ENCODE measurements at places on chromosomes 7 and 10.

DNA sequence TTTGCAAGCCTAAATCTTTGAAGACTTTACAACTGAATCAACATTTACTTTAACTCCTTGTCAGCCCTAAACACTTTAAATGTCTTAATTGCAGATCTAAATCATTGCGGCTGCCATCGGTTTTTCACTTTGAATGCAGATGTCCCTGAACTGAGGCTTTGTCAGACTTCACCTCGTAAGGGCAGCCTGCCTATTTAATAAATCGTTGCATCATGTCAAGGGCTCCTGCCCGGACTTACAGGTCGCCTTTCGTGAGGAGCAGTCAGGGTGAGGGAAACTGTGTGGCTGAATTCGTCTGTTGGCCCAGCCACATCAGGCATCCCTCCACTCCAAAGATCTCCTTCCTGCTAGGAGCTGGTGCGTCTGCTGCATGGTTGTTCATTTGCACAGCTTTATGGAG, 368.2 kb upstream of the NPVF start:
- no peak for DNase-seq

DNA sequence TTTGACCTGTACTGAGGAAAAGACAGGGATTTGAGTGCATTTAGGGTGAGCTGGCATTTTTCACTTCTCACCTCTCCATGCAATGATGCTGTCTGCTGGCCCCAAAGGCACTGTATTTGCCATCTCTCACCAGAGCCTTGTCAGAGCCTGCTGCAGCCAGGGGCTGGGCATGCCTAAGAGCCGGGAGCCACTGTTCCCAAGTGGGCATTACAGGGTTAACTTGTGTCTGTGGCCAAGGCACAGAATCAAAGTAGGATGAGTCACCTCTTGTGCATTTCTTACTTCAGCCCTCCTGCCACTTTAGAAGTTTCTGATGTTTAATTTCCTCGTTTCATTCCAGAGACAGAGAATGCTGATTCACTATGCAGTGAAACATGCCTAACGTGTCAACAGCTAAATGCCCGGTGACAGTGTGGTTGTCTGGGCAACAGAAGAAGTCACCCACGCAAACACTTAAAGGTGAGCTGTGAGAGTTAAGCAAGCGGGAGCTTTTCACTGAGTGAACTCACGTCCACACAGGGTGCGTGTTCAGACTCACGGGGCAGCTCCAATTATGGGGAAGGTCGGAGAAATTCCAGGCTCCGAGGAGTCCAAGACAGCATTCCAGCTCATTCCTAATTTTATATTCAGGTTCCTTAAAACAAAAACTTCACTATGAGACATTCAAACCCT, 57.1 kb upstream of the IGFBP3 start:
- DNase-seq = no peak

- DNase-seq = no peak
These were observed 23.3 kb downstream of the INHBA start for GRCh38 chr7:41679566-41679965.

- no peak for DNase-seq
These were observed 1203.2 kb downstream of the SORCS3 start for GRCh38 chr10:105844241-105844640.

- DNase-seq = no peak
These were observed 285.6 kb downstream of the PRPF18 start for GRCh38 chr10:13872411-13872810.

GRCh38 chr10:129881641-129882040, 82.4 kb downstream of the EBF3 start:
- no peak for DNase-seq

GRCh38 chr10:118358327-118358726, 16.2 kb upstream of the FAM204A start:
- DNase-seq = no peak

DNA sequence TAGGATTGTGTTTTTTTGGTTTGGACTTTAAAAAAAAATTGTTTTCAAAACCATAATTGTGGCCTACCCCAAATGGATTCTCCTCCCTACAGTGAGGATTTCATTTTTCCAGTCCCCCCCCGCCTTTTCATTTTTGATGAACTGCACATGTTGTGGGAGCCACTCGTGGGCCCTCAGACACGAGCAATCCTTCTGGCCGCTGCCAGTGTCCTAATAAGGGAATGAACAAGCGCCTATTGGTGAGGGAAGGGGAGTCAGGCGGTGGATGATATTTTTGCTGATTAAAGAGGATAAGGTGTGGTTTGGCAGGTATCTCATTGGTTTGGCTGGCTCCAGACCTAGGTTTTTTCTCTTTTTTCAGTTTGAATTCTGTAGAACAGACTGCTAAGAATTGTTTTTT, 78.7 kb upstream of the AGBL3 start:
- no peak for DNase-seq

- DNase-seq = no peak
These were observed 380.0 kb downstream of the REEP3 start for GRCh38 chr10:63901228-63901627.

GRCh38 chr7:18798088-18798906, 302.7 kb downstream of the HDAC9 start:
- DNase-seq = no peak

GRCh38 chr7:140404565-140405065, 757 bp downstream of the RAB19 start:
- no peak for DNase-seq

DNA sequence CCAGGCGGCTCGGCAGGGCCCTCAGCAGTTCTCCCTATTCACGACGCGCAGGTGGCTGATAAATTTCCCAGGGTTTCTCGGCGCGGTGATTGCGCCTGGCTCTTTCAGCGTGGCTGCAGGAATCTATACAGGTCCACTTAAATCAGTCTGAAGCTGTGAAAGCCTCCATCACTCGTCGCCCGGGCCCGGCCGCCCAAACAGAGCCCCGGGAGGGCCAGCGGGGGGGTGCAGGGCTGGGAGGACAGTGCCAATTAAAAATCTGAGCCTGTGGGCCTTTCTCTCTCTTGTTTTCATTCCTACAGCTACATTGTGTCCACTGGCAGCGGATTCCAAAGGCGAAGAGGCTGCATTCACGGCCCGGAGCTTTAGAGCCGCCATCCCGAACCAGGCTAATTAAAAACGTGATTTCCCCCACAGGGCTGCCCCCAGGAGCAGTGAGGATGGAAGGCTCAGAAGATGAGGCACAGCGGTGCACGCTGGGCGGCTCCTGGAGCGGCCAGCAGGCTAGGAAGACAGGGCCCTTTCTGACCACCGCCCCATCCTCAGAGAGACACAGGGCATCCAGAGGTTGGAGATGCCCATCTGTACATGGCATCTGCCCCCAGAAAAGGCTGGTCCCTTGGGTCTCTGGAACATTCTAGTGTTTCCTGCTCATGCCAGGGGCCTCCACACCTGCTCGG, 100.7 kb downstream of the FAM53B start:
- no peak for DNase-seq

DNA sequence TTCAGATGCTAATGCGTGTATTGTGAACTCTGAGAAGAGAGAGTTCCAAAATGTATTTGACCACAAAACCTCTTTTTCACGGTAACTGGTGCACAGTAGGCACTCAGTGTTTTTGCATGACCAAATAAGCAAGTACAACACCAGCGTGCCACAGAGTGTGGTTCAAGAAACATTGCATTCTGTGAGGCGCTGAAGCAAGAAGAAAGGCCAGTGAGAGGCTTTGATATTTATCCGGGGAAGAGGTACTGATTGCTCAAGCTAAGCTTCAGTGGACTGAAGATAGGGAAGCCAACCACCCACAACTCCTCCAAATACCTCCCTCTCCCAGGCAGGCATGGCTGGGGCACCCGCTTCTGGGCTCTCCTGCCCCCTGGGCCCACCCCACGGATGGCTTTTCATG, 611.2 kb downstream of the SDK1 start:
- no peak for DNase-seq

Data from stimulated activated CD8-positive, alpha-beta memory T cell treated with anti-CD3 and anti-CD28 coated beads, Interleukin-12 subunit alpha, Interleukin-12 subunit beta, amount 100 ng/mL, for 1 hour (primary cell).